EL (cell line): ENCODE measurements at places on chromosomes 3 and 15.

DNA sequence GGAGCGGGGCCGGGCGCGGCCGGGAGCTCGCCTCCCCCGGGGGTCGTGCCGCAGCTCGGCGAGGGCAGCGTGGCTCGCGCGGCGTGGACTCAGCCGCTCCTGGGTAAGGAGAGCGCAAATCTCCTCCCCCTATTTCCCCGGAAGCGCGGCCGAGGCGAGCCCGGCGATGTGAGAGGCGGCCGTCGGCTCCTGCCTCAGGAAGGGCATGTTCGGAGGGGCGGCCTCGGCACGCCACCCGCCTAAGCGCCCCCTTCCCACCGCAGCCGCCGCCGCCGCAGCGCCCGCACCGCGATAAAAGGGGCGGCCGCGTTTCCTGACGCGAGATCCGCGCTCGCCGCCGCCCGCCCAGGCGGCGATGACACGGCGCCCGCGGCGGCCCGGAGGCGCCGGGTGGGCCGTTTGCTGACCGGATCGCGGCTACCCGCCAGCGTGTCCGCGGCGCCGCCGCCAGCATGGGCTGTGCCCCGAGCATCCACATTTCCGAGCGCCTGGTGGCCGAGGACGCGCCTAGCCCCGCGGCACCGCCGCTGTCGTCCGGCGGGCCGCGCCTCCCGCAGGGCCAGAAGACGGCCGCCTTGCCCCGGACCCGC is at the start of gene PDE8A:
Gene PDE8A, plus strand, starts transcription at position 146 of the 590 bp plus-strand sequence. Its CDS starts 307 bp downstream, at position 453.
- peak; percentile 65 for DNase-seq

- DNase-seq: peak; percentile 3
Observed at GRCh38 chr3:26438325-26438940, 184.1 kb upstream of the LRRC3B start.

- DNase-seq: no peak
Observed at GRCh38 chr3:195057716-195058115, 213.2 kb downstream of the XXYLT1 start.

DNA sequence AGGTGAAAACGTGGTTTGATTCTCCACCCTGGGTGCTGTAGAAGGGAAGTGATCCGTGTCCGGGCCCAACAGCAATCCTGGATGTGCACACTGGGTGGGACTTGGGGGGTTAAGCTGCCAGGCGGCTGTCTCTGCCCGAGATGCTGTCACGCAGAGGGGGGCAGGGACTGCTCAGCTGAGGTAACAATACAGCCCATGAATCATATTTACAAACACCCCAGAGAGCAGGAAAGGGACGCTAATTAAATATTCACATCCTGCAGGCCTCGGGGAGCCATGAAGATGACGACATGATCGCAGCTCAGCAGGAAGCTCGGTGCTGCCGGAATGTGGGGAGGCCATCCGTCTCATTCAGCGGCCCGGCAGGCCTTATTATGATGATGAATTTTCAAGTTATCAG is 17.9 kb upstream of the CRABP1 start:
- peak; percentile 77 for DNase-seq

- no peak for DNase-seq
Observed at GRCh38 chr15:62517541-62517940, 352.5 kb upstream of the C2CD4B start.

GRCh38 chr3:63429905-63430304 is 151.8 kb downstream of the SYNPR start:
- DNase-seq: no peak

DNA sequence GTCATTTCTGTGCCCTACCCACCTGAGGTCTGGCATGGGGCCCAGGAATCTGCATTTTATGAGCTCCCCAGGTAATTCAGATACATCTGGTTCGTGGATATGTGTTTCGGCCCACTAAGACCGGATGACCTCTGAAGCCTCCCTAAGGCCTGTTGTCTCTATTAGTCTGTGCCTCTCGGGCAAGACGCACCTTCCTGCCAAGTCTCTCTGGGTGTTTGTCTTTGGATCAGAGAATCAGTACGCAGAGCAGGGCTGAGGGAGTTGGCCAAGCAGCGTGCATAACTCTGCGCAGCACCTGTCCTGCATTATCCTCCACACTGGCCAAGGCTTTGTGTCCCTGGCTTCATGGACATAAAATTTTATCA is 181.0 kb downstream of the THSD4 start:
- DNase-seq: no peak

- DNase-seq: no peak
Observed at GRCh38 chr3:67655364-67656121, 1.1 kb upstream of the SUCLG2 start.

- no peak for DNase-seq
Observed at GRCh38 chr3:160130071-160130470, 95.2 kb upstream of the C3orf80 start.

GRCh38 chr15:83178390-83178789 is 29.2 kb downstream of the HDGFL3 start:
- no peak for DNase-seq

DNA sequence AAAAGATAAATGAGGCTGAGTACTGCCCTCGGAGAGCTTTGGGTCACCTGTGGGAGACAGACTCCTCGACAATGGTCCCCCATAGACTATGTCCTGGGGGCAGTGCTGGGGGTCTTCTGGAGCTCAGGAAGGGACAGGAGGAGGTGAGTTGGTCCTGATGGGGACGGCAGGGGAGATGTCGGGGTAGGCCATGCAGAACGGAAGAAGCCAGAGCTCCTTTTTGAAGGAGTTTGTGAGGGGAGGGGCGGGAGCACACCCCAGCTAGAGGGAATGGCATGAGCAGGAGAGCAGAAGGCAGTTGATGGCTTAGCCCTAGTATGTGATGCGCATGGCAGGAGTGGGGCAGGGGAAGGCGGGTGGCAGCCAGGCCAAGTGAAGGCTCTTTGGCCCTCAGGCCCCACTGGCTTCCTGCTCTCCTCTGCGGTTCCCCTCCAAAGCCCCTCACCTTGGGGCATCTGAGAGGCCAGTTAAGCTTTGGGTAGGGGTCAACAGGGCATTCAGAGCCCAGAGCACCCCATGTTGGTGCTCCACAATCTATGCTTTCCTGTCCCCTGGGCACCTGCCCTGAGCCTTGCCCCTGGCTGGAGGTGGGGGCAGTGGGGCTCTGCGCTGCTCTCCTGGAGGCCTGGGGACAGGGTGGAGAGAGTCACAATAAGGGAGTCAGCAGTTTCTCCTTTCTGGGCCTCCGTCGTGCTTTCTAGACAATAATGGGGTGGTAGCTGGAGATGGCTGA is 179.3 kb downstream of the SMAD6 start:
- no peak for DNase-seq

- no peak for DNase-seq
Observed at GRCh38 chr3:183233966-183234365, 19.1 kb upstream of the B3GNT5 start.

- no peak for DNase-seq
Observed at GRCh38 chr15:93415576-93415975, 326.6 kb upstream of the RGMA start.

DNA sequence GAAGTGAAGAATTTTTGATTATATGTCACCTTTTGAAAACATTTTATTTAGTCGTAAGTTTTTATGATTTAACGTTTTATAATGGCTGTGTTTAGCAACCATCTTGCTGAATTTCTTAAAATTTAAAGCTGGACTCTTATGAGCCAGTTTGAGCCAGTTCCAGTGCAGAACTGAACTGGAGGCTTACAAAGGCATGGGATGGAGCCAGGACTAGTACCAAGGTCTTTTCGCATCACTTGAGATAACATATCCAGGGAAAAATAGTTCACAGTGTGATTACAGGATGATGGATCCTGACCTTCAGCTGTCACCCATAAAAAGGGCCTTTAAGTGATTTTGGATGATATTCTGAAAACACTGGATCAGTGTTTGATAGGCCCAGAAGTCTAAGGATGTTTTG is 51.0 kb downstream of the USP13 start:
- no peak for DNase-seq

DNA sequence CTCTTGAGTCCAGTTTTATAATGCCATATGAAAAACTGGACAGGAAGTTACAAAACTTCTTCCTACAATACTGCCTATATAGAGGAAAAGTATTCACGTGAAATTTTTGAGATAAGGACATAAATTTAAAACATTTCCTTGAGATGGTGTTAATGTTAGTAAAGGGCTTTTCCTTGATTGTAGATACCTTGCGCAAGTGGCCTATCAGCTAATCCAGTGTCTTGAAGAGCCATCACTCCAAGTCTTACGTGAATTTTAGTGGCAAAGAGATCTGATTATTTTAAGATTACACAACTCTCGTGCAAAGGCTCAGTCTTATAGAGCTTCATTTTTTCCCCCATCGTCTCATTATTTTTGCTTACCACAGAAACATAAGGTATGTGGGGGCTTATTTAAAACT is 18.4 kb downstream of the C3orf38 start:
- DNase-seq: no peak

- DNase-seq: no peak
Observed at GRCh38 chr3:157406394-157406793, 30.3 kb upstream of the PTX3 start.

DNA sequence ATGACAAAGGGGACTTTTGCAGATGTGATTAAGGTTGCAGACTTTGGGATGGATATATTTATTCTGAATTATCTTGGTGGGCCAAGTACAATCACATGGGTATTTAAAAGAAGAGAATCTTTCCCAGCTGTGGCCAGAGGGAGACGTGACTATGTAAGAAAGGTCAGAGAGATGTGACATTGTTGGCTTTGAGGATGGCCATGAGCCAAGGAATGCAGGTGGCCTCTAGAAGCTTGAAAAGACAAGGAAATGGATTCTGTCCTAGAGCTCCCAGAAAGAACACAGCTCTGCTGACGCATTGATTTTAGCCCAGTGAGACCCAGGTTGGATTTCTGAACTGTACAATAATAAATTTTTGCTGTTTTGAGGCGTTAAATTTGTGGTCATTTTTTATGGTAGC is 616.0 kb upstream of the TBL1XR1 start:
- DNase-seq: peak; percentile 43

DNA sequence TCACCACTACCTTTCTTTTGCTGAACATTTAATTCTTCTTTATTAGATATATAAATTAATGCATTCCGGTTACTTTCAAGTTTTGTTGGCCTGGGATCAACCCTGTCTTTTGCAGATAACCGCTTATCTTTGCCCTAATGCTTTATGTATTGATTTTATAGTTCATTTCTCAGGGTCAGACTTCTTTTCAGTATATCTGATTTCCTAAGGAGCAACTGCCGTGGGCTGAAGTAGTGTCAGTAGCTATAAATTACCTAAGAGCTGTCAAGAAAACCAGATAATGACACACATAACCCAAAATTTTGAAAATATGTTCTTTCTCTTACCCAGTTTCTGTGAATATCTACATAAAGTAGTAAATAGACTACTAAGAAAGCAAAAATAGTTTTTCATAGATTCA is 38.0 kb downstream of the COL6A5 start:
- DNase-seq: no peak

- no peak for DNase-seq
Observed at GRCh38 chr15:91776104-91776503, 77.4 kb upstream of the SLCO3A1 start.

GRCh38 chr3:180804916-180805315 is 107.6 kb upstream of the FXR1 start:
- peak; percentile 47 for DNase-seq

DNA sequence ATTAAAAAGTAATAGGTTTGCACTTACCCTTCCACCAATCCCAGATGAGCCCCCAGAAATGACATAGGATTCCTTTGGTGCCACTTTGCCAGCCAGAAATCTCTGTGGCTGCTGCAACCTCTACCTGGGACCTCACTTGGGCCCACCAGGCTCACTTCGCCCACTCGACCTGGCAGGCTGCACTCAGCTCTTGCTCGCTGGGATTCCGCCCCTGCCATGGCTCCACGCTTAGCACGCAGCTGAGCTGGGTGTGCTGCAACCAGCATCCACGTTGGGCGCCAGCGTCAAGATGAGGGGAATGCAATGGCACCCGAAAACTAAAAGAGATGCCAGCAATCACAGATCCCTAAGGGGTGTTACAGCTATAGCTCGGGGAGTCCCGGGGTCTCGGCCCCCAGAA is 761.0 kb downstream of the NAALADL2 start:
- no peak for DNase-seq

- DNase-seq: peak; percentile 19
Observed at GRCh38 chr15:66673410-66674322, 28.4 kb upstream of the SMAD6 start.

DNA sequence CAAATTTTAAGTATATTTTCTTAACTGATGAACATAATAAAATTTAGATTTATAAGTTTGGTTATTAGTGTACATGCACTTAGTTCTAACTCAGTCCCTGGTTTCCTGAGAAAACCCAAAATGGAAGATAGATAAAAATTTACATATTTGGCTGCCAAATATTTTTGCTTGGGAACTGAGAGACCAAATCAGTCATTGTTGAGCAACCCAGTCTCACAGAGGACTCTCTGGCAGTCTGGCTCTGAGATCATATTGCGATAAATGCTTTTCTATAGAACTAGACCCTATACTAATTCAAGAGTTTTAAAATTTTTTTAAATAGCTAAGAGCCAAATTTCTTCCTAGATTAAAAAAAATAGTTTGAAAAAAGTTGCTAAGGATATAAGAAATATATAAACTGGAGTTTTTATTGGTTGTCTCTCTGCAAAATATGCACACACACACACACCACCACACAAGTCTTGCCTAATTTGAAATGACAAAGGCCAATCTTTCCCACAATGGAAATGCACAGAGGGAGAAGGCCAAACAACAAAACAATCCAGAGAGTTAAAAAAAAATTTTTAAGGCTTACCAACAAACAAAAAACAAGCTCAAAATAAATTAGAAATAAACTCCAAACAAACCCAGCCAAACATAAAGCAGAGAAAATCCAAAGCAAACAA is 259.5 kb downstream of the MECOM start:
- DNase-seq: no peak

DNA sequence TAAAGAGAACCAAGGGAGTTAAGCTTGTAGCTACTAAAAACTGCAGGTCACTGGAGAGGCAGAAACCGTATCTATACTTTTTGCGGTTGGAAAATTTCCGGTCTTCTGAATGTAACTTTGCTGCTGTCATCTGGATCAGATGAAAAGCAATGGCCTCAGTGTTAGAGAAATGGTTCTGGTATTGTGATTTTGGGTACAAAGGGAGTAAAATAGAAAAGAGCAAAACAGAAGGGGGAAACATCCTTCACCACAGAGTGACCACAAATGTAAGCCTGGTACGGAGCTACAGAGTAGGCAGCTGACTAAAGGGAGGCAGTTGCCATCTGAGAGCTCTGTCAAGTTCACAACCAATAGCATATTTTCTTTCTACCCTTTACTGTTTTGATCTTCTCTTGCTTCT is 5.6 kb downstream of the CD96 start:
- no peak for DNase-seq

DNA sequence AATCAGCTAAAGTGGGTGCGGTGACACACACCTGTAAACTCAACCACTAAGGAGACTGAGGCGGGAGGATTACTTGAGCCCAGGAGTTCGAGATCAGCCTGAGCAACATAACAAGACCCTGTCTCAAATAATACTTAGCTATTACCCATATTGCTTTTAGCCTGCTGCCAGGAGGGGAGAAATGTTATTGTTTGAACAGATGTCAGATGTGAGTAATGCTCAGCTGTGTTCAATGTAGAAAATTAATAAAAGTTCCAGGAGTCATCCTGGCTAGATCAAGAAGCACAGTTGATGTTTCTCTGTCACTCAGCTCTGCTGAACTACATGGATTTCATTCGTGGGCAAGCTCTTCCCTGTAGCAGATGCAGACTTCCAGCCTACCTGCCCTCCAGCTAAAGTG is 22.2 kb downstream of the LSM3 start:
- DNase-seq: peak; percentile 31

- DNase-seq: no peak
Observed at GRCh38 chr15:90203922-90204321, 2.8 kb downstream of the SEMA4B start.
